ENCODE measurements at places on chromosomes 16 and 17.

GRCh38 chr17:82962163-82962720 is 117.2 kb upstream of the METRNL start:
- no peak for DNase-seq

- DNase-seq = no peak
Observed at GRCh38 chr17:34302636-34303035, 16.6 kb upstream of the CCL8 start.

- no peak for DNase-seq
Observed at GRCh38 chr17:50218771-50219315, 17.4 kb upstream of the COL1A1 start.

DNA sequence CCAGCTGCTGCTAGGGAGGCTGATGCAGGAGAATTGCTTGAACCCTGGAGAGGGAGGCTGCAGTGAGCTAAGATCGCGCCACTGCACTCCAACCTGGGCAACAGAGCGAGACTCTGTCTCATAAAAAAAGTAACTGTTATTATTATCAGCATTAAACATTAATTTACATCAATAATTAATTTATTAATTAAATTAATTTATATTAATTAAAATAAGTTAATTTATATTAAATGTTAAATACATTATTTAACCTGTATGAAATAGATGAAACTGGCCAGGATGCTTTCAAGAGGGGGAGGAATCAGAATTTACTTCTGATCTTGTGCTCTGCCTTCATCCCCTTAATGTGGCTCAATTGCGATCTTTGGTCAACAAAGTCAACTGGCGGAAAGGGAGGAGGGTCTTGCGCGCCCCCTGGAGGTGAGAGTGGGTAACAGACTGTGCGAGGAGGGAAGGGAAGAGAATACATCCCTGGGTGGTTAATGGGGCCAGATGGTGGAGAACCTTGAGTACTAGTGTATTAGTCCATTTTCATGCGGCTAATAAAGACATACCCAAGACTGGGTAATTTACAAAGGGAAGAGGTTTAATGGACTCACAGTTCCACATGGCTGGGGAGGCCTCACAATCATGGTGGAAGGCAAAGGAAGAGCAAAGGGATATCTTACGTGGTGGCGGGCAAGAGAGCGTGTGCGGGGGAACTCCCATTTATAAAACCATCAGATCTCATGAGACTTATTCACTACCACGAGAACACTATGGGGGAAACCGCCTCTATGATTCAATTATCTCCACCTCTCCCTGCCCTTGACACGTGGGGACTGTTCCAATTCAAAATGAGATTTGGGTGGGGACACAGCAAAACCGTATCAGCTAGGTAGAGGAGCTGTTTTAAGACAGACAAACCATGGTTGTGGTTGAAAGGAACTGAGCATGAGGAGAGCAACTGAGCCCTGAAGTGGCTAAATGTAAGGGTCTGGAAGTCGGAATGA is 15.7 kb upstream of the CPPED1 start:
- peak; percentile 81 for DNase-seq

DNA sequence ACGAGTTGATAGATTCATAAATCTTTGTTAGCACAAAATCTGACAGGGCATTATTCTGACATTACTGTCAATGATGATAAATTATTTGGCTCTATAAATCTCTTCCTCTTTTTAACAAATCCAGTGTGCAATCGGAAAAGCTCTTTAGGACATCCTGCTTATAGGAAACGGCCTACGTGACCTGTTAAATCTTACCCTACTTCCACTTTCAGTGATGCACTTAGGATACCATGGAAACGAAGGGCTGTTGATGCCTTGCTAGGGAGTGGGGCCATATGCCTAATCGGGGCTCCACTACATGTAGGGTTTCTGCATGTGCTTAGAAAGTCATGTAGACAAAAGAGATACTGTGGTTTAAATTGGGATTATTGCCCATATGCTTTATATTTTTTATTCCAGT is 27.2 kb downstream of the ZNF594 start:
- DNase-seq = no peak

GRCh38 chr16:22967521-22968095 is 153.6 kb downstream of the HS3ST2 start:
- no peak for DNase-seq

- no peak for DNase-seq
Observed at GRCh38 chr17:20141198-20141972, 132.2 kb downstream of the SPECC1 start.

DNA sequence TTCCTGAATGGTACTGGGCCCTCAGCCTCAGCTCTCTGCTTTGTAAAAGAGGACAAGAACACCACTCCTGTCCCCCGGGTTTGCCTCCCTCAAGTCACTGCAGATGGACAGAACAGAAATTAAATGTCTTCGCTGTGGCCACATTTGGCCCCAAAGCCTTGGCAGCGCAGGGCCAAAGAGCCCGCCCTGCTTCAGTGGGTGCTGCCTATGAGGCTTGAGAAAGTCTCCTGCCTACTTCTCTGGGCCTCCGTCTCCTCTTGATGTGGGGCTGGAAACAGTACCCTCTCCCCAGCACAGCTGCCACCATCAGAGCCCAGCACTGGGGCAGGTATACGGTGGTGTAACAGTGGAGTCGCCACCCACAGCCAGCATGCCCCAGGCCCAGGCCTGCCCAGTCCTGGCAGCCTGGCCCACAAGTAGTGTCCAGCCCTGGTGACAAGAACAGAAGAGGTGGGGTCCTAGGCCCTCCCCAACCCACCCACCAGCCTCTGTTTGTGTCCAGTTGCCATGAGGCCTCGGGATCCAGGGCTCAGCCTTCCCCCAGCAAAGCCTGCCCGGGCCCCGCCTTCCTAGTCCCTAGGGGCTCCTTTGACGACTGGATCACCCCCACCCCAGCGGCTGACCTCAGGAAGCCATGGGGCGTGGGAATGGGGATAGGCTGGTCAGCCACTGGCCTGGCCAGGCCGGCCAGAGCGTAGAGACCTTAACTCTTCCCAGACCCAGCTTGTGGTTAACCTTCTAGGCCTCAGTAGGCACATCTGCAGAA is 3.9 kb upstream of the TPPP3 start:
- no peak for DNase-seq

GRCh38 chr17:42553866-42554249 is 1.1 kb downstream of the HSD17B1 start:
- DNase-seq = peak; percentile 21

- DNase-seq = no peak
Observed at GRCh38 chr16:21116148-21116693, 34.4 kb downstream of the DNAH3 start.

- DNase-seq = no peak
Observed at GRCh38 chr17:80935526-80935925, 56.1 kb upstream of the CHMP6 start.

DNA sequence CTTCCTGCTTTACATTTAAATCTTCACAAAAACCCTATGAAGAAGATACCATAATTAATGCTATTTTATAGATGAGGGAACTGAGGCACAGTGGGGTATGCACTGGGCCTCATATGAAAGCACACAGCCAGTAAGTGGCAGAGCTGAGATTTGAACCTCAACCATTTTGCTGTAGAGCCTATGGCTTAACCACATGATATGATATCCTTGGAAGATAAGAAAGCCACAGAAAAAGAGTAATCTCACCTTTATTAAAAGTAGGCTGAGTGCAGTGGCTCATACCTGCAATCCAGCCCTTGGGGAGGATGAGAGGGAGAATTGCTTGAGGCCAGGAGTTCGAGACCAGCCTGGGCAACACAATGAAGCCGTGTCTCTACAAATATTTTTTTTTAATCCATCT is 15.0 kb upstream of the TOB1 start:
- DNase-seq = no peak

GRCh38 chr17:57984936-57985674 is 2.9 kb downstream of the VEZF1 start:
- DNase-seq = no peak

DNA sequence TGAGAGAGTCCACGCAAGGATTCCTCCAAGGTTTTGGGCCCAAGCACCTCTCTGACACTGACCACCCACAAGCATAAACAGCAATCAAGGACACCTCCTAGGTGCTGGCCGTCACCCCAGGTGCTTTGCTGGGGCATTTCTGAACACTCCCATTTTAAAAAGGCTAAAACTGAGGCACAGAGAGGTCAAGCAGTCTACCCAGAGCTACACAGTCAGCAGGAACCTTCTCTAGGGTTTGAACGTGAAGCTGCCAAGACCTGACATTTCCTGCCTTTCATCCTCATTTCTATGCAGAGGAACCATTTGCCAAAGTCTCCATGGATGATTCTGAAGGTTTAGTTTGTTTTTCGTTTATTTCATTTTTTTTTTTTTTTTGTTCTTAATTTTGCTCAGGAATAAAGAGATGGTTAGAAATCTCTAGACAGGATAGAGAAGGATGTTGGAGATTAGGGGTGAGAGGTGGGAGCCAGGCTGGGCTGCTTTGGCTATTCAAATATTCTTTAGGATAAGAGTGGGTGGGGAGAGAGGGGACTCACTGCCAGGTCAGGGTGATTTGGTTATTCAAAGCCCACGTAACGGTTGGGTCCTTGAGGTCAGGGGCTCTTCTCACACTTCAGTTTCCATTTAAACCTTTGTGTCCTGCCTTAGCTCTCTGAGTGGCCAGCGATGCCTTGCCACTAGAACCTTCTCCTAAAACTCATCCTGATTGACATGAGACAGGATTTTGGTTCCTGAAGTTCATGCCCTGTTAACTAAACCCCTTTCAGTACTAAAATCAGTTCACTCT is 6.2 kb downstream of the PLCG2 start:
- no peak for DNase-seq

DNA sequence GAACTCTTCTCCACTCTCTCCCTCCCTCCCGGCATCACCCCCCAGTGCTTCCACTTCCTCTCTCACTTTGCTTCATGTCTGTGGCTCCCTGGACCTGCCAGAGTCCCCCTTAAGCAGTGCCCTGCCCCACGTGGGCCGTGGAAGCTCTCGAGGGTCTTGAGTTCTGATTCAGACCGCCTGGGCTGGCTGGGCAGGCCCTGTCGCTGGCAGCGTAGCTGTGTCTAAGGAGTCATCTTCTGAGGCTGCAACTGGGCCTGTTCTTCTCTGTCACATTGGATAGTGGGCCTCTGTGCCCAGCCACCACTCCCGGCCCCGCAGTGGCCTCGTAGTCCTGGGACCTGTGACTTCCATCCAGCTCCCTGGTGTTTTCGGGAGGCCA is 30.7 kb downstream of the MNT start:
- no peak for DNase-seq

DNA sequence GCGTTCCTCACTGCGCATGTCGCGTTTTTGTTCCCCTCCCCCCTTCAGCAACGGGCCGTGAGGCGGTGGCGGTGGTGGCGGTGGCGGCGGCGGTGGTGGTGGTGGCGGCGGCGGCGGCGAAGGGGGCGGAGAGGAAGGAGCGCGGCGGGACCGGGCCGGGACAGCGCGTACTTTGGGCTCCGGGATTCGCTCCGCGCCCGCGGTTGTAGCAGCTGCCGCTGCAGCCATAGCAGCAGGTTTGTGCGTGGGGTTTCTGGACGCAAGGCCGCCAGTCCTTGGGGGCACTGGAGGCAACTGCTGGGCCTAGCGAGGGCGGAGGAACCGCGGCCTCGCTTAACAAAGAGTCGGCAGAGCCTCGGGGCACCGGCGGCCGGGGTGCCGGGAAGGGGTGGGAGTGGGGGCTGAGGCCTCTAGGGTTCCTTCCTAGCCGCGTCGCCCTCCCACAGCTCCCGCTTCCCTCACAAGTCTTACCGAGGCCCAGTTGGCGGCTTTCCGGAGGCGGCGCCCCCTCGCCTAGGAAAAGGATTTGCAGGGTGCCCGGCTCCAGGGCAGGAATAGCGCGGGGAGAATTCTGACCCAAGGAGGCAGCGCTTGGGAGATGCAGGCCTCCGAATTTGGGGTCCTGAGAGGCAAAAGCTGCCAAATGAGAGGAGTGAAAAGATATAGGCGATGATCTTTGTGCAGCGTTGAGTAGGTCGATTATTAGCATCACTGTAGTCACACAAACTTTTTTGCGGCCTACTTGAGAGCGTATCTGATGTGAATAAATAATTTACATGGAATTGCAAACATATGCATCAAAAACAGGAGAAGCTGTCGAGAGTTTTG is at the start of gene DDX42:
TSS of gene DDX42 (plus strand) at position 30 of the 828 bp plus-strand sequence. CDS start 12,880 bp downstream, outside the sequence.
- DNase-seq = peak; percentile 92

GRCh38 chr16:85969591-85969990 is 70.6 kb downstream of the IRF8 start:
- no peak for DNase-seq

DNA sequence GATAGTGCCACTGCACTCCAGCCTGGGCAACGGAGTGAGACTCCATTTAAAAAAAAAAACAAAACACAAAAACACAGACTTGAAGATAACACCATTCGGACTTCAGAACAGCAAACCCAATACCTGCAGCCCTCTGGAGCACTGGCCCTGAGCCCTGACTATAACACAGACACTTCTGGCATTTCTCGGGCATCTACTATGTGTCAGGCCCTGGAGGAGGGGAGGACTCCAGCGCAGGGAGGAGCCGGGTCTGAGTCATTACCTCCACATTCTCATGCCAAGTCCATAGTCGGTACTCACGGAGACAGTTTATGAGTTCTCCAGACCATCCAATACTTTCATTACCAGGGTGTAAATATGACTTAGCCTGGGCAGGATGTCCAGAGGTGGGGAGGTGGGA is 48.8 kb downstream of the PITPNM3 start:
- DNase-seq = no peak

DNA sequence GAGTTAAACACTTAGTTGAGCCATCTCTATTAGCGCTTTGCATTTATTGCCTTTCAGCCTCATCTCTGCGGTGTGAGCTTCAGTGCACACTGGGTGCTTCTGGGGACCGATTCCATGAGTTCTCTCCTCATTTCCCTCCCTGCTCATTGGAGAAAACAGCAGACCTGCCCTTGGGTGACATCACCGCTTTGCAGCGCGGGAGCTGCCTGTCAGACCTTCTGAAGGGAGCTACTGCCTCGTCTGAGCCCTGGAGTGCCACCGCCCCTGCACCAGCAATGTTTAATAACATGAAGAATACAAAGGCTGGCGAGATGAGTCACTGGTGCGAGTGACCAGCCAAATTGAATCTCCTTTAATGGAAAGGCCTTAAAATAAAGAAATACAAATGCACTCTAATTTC is 30.2 kb upstream of the CPPED1 start:
- no peak for DNase-seq

DNA sequence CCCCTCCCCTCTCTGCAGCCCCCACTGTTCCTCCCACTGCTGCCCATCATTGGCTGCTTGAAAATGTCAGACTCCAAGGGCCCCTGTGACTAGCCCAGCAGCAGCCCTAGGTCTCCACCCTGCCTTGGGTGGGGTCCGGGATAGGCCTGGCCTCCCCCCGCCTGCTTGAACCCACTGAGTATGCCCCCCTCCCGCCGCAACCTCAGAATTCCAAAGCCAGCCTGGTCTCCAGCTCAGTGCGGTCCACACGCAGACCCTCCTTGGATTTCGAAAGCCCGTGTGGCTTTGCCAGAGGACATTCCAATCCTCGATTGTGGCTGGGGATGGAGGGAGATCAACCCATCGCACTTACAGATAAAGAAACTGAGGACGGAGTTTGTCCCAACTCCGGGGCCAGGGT is 6.4 kb downstream of the DPEP1 start:
- no peak for DNase-seq

- DNase-seq = no peak
Observed at GRCh38 chr17:14458724-14459123, 157.8 kb downstream of the HS3ST3B1 start.

All from activated naive CD4-positive, alpha-beta T cell treated with Interleukin-2 at 50 U/mL for 16 hours (primary cell).